ENCODE measurements at places on chromosomes 7 and 10.

DNA sequence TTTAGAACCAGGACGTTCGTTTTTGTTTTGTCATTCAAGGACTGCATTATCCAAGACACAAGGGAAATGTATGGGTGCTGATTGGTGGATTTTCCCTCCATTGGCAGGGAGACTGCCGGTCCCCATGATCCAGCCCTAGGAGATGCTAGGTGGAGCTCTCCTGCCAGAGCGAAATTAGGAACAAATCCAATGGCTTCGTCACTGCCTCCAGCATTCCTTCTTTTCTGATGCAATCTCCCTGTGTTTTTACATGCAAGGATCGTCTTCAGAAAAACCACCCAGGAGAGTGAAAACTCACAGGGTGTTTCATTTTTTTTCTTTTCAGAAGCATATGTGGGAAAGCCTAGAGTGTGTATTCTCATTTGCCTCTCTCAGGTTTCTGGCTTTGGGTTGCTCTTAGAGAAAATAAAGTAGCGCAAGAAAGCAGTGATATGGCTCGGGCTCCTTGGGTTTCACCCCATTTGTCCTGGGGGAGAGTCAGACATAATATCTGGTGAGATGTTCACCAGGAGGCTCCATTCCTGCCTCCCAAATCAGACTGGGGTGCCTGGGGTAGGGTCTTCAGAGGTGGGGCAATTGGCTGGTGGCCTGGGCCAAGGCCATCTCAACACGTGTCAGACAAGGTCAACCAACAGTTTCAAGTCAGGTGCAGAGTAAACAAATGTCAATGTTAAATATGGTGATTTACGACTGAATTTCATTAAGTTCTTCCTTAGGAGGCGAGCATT, 450.9 kb upstream of the MKI67 start:
- DNase-seq: no peak

GRCh38 chr7:128347647-128348097, 4.0 kb upstream of the RBM28 start:
- no peak for DNase-seq

- DNase-seq: no peak
Measured at GRCh38 chr7:150784120-150784736, 15.9 kb downstream of the TMEM176B start.

GRCh38 chr10:87746911-87747310, 71.1 kb downstream of the ATAD1 start:
- no peak for DNase-seq

- no peak for DNase-seq
Measured at GRCh38 chr10:130806426-130806825, 505.1 kb downstream of the TCERG1L start.

GRCh38 chr10:7956508-7956907, 98.0 kb upstream of the GATA3 start:
- no peak for DNase-seq

DNA sequence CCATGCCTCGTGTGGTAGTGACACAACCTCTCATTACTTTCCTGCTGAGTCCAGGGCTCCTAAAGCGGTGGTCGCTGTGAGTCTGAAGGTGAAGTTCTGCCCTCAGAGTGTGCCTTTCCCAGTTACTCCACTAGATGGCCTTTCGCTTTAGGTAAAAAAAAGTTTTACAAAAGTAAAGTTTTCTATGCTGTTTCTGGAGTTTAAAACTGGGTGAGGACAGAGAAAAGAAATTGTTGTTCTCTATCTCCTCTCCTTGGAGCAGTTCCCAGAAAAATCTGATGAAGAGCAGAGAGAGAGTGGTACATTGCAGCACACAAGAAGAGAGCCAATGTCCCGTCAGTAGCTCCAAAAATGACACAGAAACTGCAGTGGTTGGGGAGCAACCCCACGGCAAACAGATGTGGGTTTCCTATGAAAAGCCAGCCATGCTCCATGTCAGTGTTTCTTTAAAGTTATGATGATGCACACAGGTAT, 257.1 kb downstream of the GLI3 start:
- no peak for DNase-seq

GRCh38 chr10:8554574-8554973, 500.1 kb downstream of the GATA3 start:
- DNase-seq: no peak

- DNase-seq: no peak
Measured at GRCh38 chr10:84173501-84173929, at the start of gene GPR15LG. Gene GPR15LG, plus strand, starts transcription at chr10:84173801. Its CDS starts 51 bp downstream, at chr10:84173852.

- no peak for DNase-seq
Measured at GRCh38 chr10:42942279-42942950, 134.5 kb upstream of the RET start.

DNA sequence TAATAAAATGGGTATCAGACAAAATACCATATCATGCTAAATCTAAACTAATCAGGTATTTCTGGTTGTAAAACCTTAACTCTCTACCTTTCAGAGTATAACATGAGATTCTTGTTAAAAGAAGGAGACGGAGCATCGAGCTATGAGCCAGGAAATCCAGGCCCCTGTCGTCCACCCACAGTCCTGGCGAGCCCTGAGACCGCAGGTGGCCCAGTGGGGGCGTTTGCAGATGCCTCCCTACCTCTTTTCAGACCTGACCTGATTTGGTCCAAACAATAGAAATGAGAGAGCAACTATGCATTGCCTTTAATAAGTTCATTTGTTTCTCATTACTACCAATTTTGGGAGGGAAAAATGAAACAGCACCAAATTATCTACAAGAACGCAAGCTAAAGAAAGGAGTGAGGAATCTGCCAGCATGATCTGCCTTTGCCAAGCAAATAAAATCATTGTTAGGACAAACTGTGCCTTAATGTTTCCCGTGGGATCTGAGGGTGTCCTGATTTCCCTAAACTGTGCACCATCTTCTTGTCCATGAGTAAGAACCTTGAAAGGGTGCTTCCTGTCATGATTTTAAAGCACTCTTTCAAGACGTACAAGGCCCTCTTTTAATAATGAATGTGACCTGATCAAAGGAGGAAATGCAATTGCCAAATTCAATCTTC, 166.7 kb downstream of the TCERG1L start:
- DNase-seq: no peak

- DNase-seq: no peak
Measured at GRCh38 chr10:117551330-117552155, 9.0 kb downstream of the EMX2 start.

GRCh38 chr7:37440738-37441385, 7.8 kb downstream of the ELMO1 start:
- no peak for DNase-seq

DNA sequence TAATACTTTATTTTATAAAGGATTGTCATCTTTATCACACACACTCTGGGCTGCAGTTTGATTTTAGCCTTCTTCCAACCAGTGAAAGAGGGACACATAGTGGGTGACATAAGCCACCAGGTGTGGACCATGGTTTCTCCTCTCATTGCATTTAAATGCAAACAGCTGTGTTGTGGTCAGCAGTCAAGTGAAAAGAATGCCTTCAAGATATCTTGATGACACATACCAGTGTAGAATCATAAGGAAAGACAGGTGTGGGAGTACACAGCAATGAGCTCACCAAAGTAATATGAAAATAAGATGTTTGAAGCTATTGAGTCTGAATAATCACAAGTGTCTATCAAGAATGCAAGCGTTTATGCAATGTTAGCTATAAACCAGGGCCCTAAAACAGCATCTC, 580.0 kb downstream of the XPNPEP1 start:
- no peak for DNase-seq

DNA sequence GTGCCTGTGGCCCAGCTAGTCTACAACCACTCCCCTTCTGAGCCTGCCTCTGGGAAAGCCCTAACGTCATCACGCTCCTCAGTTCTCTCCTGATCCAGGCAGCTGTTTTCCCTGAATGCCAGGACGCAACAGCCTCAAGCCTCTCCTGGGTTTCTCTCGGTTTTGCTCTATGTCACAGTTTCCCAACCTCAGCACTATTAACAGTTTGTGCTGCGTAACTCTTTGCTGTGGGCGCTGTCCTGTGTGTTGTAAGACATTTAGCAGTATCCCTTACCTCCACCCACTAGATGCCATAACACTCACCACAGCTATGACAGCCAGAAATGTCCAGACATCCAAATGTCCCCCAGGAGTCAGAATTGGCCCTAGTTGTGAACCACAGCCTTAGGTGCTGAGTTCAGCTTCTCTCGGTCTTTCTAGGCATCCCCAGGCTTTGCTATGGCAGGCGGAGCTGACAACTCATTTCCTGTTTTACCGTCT, 226.3 kb upstream of the NPVF start:
- no peak for DNase-seq

GRCh38 chr7:17989546-17989945, 38.1 kb downstream of the PRPS1L1 start:
- DNase-seq: no peak

DNA sequence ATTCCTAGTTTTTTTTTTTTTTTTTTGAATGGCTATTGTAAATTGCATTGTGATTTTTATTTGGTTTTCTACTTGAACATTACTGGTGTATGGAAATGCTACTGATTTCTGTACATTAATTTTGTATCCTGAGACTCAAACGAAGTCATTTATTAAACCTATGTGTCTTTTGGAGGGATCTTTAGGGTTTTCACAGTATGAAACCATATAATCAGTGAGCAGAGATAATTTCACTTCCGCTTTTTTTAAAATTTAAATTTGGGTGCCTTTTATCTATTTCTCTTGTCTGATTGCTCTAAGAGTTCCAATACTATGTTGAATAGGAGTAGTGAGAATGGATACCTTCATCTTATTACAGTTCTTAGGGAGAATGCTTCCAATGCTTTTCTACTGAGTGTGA, 102.7 kb downstream of the ZWINT start:
- no peak for DNase-seq

- DNase-seq: peak; percentile 12
Measured at GRCh38 chr7:150405584-150406311, 26.6 kb downstream of the ZNF775 start.

DNA sequence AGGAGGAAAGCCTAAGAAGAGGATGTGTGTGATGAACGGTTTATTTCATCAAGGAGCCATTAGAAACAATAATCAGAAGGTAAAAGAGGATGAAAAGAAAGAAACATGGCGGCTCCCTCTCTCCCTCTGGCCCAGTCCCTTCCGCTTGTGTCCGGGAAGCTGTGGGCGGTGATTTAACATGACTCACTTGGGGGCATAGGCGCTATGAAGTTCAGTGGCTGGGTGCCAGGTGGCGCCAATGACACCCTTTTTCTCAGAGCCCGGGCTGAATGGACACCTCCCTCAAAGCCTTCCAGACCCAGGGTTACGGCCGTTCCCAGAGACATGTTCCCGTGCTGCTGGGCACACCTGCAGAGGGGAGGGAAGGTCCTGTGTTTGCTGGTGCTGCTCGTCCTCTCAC, 244.0 kb downstream of the SKAP2 start:
- no peak for DNase-seq

DNA sequence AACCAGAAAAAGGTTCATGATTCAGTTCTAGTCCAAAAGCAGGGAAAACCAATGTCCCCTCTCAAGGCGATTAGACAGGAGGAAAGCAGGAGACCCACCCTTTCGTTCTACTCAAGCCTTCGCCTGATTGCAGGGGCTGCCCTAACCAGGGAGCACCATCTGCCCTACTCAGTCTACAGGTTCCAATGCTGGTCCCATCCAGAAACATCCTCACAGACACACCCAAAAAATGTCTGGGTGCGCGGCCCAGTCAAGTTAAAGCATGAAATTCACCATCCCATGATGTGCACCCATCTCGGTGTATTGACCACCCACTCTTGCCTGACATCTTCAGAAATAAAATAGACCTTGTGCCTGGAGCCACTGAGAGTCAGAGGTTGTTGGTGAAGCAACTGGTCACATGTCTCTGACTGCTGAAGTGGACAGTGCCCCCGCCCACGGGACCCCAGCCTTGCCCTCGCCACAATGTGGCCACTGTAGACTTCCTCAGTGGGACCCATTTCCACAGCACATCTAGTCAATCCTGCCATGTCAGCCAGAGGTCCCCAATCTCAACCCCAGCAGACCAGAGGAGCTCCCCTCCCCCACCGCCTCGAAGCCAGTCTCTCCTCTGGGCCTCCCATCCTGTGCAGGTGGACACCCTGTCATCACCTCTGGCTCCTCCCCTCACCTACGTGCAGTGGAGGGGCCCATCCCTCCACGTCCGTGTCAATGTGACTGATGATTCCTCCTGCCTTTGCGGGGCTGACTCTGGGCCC, 116.3 kb upstream of the PPP2R2D start:
- DNase-seq: no peak

DNA sequence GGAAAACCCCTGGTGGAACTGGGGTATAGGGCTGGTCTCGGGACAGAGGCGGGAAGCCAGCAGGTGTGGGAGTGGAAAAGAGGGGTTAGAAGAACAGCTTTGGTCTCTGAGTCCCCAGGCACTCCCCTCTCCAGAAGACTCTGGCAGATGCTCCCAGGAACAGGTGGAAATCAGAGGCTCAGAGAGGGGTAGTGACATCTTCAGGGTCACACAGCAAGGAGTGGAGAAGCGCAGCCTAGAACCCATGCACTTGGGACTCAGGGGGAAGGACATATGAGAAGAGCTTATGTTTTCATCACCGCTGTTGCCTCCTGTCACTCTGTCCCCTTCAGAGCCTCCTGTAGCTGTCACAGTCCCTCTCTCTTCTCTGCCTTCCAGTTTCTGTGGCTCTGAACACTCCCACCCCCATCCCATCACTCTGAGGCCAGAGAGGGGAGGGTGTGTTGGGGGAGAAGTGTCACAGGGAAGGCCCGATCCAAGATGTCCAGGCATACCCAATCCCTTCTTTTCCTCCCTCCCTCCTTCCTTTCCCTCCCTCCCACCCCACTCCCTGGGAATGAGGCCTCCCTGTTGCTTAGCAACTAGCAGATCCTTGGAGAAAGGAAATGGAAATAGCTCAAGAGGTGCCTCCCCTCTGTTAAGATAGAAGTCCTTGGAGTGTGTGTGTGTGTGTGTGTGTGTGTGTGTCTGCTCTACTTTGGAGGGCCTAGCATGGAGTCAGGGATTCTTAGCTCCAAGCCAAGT, 32.0 kb downstream of the SRRM3 start:
- no peak for DNase-seq

DNA sequence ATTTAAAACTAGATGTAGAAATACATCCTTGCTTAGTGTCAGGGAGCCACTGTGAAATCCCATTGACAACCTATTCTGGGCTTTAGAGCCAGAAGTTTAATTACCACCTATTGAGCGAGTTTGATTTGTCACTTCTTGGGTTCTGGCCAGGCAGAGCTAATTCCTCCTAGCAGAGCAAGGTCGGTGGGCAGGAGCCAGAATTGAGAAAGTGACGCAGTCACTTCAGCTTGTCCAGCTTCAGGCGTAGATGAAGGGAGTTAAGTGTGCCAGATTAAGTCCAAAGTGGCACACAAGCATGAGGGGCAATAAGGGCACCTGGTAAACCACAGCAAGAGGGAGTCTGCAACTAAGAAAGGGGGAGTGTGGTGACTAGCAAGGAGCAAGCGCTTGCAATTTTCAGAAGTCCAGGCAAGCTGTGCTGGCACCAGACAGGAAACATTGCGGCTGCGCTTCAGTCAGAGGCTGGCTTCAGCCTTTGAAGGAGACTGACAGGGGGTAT, 119.4 kb downstream of the ST7 start:
- DNase-seq: no peak
